ENCODE measurements at places on chromosomes 7 and 10.

- DNase-seq = no peak
Observed at GRCh38 chr10:48412933-48413332, 106.5 kb downstream of the MAPK8 start.

- DNase-seq = no peak
Observed at GRCh38 chr10:126042354-126042753, 146.0 kb downstream of the FANK1 start.

DNA sequence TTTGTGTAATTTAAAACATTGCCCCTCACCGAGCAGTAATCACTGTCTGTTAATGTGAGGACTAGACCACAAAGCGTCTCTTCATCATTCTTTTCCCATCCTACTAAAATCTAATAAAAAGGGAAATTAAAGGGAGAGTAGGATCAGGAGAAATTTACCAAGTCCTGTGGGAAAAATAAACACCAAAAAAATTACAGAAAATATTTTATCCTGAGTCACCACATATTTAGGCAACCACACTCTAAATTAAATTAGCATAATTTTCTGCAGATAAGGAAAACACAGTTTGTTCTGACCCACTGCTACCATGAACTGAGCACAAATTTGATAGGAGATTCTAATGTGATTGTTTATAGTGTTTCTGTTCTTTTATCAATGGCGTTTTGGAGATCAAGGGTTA is 49.3 kb downstream of the CCDC6 start:
- DNase-seq = no peak

GRCh38 chr10:132631338-132631735 is 93.8 kb downstream of the INPP5A start:
- DNase-seq = no peak

DNA sequence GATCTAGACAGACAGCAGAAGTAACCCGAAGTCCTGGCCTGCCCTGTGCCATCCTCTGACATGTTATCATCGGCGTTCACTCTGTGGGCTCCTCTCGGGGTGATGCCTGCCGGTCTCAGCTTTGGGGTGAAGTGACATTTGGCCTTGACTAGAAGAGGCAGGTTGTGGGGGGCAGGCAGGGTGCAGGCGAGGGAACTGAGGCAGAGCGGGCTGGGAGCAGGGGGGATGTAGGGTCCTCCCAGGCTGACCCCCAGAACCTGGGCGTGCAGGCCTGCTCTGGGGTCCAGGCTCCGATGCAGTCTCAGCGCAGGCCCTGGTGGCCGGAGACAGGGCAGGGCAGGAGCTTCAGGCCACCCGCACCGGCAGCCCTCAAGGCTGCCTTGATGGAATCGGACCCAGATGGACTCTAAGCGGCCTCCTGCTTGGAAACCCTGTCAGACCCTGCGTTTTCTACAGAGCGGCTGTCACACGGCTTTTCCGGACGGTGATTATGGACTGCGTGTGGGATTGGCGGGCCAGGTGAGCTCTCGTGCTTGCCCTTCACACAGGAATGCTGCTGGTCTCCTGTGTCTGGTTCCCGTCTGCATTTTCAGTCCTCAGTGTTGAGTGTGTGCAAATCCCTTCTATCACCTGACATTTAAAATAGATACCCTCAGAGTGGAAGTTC is 842 bp upstream of the JAKMIP3 start:
- DNase-seq = no peak

All from activated T-cell treated with anti-CD3 and anti-CD28 coated beads for 48 hours (primary cell).